CD4-positive, alpha-beta T cell treated with Interleukin-6 at 100 ng/mL for 8 hours (primary cell): ENCODE measurements at places on chromosomes 1 and 21.

- no peak for DNase-seq
Observed at GRCh38 chr1:24978383-24979032, 48.4 kb upstream of the RUNX3 start.

GRCh38 chr1:151594143-151594625 lies 17.7 kb upstream of the SNX27 start:
- DNase-seq = peak; percentile 88

- no peak for DNase-seq
Observed at GRCh38 chr1:224333939-224334786, 4.2 kb upstream of the NVL start.

- DNase-seq = no peak
Observed at GRCh38 chr21:25005388-25005787, 601.9 kb downstream of the MRPL39 start.

DNA sequence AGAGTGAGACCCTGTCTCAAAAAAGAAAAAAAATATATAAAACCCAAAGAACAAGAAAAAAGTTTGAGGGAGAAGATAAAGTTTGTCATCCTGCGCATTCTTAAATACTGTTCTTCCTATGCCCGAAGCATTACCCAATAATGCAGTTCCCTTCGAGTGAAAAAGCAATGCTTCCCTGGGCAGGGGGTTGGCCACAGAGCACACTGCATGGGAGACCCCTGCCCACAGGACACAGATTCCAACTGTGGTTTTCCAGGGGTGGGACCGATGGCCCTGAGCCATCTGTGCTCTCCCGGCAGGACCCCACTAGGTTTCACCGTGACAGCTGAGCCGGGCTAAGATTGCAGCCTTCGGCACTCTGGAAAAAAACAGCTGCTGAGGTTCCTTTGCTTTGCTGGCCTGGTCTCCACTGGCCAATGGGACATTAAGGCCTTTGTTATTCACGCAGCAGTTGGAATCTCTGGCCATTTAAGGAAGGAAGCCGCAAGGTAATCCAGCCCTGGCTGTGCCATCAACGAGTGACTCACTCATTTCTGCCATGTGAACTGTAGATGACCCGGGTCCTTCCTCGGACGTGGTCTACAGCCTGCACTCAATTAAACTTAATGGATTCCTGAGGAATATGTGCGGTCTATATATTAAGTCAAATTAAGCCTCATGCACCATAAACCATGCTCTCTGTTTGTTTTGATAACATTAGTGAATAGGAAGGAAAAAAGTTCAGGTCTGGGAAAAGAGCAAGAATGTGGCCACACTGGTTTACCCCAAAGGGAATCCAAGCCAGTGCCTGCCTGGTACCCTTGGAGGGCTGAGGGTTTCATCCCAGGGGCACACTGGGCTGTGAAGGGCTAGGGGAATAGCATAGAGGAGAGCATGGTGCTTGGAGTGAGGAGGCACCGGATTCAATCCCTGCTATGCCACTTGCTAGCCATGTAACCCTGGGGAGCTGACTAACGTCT lies 163.2 kb downstream of the ZBTB18 start:
- DNase-seq = no peak

GRCh38 chr1:71509051-71509595 lies 428.3 kb upstream of the ZRANB2 start:
- no peak for DNase-seq

DNA sequence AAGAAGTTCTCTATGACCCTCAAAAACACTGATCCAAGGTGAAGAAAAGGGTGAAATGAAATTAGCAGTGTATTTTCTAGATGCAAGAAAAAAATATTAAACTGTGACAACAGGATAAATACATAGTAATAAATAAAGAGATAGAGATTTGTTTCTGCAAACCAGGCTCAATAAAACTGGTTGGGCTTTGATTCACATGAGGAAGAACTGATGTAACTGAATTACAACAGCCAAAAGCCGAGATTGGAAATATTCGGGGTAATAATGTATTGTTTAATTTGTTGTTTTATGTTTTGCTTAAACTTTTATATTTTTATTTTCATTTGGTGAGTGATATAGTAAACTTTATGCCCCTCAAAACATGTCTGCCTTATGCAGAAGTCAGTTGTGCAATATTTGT lies 285.0 kb downstream of the BRINP3 start:
- DNase-seq = no peak

GRCh38 chr21:41201385-41201784 lies 33.4 kb downstream of the BACE2 start:
- no peak for DNase-seq

DNA sequence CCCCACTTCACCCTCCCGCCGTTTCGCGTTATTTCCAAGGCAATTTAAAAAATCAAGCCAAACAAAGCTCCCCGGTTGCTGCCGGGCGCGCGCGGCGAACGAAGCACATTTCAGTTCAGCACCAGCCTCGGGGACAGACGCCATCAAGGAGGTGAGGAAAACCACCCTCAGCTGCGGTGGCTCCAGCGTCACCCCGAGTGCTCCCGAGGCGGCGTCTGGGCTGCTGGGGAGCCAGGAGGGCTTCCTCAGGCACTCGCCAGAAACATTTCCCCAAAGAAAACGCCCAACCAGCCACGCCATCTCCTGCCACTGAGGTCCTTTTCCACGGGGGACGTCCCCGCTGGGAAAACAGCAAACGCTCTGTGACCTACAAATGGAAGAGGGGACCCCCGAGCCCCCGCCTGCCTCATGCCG lies 623 bp downstream of the GNG4 start:
- DNase-seq = peak; percentile 44

GRCh38 chr1:112536561-112536960 lies 27.8 kb downstream of the WNT2B start:
- DNase-seq = no peak

- no peak for DNase-seq
Observed at GRCh38 chr1:200337831-200338230, 72.0 kb downstream of the ZNF281 start.
